ENCODE measurements at places on chromosomes 6 and 20. TPM values are rescaled to one million over a fixed set of nuclear protein-coding genes. Genes with fewer than 3 reads are reported as not detected.

Gene GPR31
- polyA plus RNA-seq, result 0.36 TPM

Gene FOXF2
- 25.0 TPM for polyA plus RNA-seq

Gene CTAGE9
- polyA plus RNA-seq, result 0.73 TPM

Gene TGM2
- polyA plus RNA-seq, result 334 TPM

Gene WFDC5
- not detected for polyA plus RNA-seq

Gene CDK19
- 18.3 TPM for polyA plus RNA-seq

Gene JPH2
- 15.6 TPM for polyA plus RNA-seq

All from large intestine (tissue), 12 donors.